ENCODE measurements at places on chromosomes 1 and 21. TPM values are rescaled to one million over a fixed set of nuclear protein-coding genes. Genes with fewer than 3 reads are reported as not detected.

- no peak for DNase-seq
Observed at GRCh38 chr1:28244549-28245251, 8.8 kb downstream of the ATP5IF1 start.

- DNase-seq, result no peak
Observed at GRCh38 chr1:246978785-246979184, 29.1 kb downstream of the ZNF695 start.

DNA sequence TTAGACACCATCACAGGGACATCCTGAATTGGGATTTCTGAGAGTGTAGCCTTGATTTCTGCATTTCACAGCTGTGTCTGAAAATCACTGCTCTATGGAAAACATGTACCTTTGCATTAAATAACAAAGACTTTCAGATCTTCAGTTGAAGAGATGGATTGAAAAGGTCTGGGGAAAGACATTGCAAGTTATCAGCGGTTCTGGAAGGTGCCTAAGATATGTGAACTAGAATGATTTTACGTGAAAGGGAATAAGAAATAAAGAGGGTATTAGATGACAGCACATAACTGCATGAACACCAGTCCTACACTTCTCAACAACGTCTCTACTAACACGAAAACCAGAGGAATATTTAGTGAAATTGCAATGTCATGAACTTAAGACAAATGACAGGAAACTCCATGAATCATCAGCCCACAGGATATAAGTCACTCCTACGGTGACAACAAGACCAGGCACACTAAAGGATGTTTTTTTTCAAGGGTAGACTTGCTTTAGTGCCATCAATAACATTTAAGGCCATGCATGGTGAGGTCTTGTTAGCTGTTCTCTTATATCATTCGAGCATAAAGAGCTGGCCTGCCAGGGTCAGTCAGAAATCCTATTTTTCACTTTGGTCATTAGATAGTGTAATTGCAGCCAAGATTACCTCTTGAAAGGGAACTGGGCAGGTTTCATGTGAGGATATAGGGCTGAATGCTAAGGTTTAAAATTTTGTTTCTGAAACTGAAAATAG, 283.1 kb downstream of the GRIK1 start:
- DNase-seq, result no peak

DNA sequence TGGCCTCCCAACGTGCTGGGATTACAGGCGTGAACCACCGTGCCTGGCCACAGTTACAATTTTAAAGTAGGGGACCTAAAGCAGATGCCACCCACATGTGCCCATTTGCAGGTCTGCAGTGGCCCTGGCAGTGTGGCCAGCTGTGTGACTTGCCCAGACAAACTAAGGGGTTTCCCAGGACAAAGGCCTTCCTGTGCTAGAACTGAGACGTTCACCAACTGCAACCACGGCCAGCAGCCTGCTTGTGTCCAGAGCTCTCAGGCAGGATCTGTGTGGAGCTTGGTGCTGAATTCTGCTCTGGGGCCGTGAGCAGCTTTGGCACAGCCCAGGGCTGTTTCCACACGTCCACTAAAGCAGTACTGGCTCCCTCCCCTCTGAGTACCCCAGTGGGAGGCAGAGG, 10.6 kb upstream of the PTTG1IP start:
- no peak for DNase-seq

DNA sequence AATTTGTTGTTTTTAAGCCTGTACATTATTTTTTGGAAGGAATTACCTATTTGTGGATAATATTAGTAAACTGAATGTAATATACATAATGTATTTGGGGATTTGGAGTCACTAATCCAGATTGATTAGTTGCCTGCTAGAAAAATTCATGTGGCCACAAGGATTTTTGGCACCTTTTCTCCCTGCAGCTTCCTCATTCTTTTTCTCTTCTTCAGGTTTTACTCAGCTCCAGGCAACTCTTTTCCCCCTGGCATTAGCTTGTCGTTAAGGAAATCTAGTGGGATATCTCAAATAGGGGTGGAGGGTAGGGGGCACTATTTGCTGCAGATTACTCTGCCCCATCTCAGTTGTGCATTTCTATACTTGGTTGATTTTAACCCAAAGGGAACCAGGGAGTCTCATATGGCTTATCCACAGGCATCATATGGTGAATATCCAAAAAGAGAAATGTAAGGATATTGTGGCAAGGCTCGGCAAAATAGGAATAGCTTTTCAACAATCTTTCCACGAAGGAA, 203.1 kb downstream of the NFIA start:
- no peak for DNase-seq

DNA sequence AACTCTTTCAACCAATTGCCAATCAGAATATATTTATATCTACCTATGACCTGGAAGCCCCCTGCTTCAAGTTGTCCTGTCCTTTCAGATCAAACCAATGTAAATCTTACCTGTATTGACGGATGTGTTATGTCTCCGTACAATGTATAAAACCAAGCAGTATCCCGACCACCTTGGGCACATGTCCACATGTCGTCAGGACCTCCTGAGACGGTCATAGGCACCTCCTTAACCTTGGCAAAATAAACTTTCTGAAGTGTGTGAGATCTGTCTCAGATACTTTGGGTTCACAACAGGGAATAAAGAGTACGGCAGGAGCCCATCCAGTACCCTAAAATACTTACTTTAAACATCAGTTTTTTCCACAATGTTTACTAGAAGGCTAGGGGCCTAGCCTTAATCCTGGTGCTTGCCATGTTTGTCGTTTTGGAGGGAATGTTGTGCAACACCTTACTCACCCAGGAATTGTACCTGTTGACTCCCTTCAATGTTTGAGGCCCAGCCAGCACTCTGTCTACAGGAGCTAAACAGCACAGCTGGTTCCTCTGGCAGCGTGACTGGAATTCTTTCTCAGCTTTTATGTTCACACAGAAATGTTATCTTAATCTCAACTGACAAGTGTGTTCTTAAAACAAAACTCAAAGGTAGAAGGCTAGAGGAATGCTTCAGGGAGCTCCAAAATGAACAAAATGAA, 90.8 kb upstream of the USP25 start:
- DNase-seq, result peak; percentile 9

DNA sequence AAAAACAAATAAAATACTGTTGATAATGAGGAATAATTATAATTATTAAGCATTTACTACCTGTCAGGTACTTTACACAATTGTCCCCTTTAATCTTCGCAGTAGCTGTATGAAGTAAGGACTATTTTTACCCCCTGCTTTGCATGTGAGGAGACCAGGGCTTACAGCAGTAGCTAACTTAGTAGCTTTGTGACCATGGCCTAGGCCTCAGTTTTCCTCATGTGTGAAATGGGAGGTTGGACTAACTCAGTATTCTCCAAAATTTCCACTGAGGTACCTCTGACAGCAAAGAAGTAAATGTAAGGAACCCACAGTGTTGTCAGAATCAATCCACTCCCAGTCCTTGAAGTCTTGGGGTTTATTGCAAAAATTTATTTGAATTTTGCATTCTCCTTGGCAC, 3.8 kb upstream of the CSRP1 start:
- no peak for DNase-seq

DNA sequence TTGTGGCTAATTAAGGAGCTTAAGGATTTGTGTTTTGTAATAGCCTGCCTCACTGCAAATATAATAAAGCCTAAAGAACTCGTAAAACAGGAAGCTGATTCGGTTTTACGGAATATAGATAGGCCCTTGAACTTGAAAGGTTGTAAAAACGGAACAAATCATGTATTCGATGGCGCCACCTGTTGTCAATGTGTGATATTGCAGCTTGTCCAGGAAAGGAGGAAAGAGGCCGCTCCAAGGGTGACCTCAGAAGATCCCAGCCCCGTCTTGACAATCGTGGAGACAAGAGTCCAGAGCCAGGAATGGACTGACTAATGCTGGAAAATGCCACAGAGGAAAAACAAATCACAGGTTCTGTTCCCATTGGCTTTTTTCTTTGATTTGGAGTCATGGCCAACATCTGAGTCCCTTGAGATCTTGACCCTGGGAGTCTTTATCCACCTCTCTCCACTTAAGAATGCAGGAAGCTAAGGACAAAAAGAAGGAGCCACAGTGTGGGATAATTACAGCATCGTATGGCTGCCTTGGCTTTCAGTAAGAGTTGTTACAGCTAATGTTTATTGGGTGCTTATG, 7.0 kb upstream of the IGSF21 start:
- DNase-seq, result no peak

Gene DPT
- total RNA-seq, result 2.7 TPM

Gene KCNK1
- total RNA-seq, result 9.4 TPM

Measured in ovary (tissue), 10 donors.